ENCODE measurements at places on chromosomes 2 and 18. TPM values are rescaled to one million over a fixed set of nuclear protein-coding genes. Genes with fewer than 3 reads are reported as not detected.

The LRRTM1 gene
- total RNA-seq = not detected

The RAX gene
- total RNA-seq = not detected

The EIF2B4 gene
- total RNA-seq = 31.3 TPM

The GALNT13 gene
- under 0.01 TPM for total RNA-seq

The GALNT3 gene
- not detected for total RNA-seq

The SLC20A1 gene
- total RNA-seq = 73.5 TPM

The ANKRD62 gene
- total RNA-seq = not detected

The TXNDC9 gene
- 55.1 TPM for total RNA-seq

The SPP2 gene
- not detected for total RNA-seq

The HRH4 gene
- not detected for total RNA-seq

The CACNB4 gene
- 0.54 TPM for total RNA-seq

The LRRC30 gene
- total RNA-seq = not detected

The FOXD4L1 gene
- not detected for total RNA-seq

The SKOR2 gene
- total RNA-seq = not detected

The RAB6D gene
- total RNA-seq = not detected

The EFR3B gene
- 0.18 TPM for total RNA-seq

The PPM1B gene
- total RNA-seq = 9.6 TPM

The STEAP3 gene
- 5.0 TPM for total RNA-seq

The GREB1 gene
- 0.18 TPM for total RNA-seq

The FHL2 gene
- total RNA-seq = 102 TPM

The NEU2 gene
- total RNA-seq = not detected

The FTCDNL1 gene
- not detected for total RNA-seq

The POTEC gene
- not detected for total RNA-seq

The CYTIP gene
- total RNA-seq = not detected

The PSTPIP2 gene
- total RNA-seq = 1.8 TPM

The HOXD11 gene
- not detected for total RNA-seq

The BMP10 gene
- total RNA-seq = not detected

The TMEM37 gene
- total RNA-seq = 2.9 TPM

The COL4A4 gene
- total RNA-seq = 45.2 TPM

The WNT6 gene
- total RNA-seq = not detected

The GRHL1 gene
- 0.16 TPM for total RNA-seq

The KIAA2012 gene
- total RNA-seq = not detected

The SCN7A gene
- under 0.01 TPM for total RNA-seq

The RAD51AP2 gene
- total RNA-seq = not detected

The ARHGAP25 gene
- 4.3 TPM for total RNA-seq

The SLC9A4 gene
- not detected for total RNA-seq

The TGFA gene
- total RNA-seq = not detected

The GNLY gene
- not detected for total RNA-seq

The ADRA2B gene
- total RNA-seq = 0.16 TPM

The ABCG8 gene
- total RNA-seq = not detected

The RAB17 gene
- 0.81 TPM for total RNA-seq

The COBLL1 gene
- total RNA-seq = 0.36 TPM

The HAUS1 gene
- 40.3 TPM for total RNA-seq

The MPP4 gene
- total RNA-seq = 1.3 TPM

The ZBTB7C gene
- not detected for total RNA-seq

The ZNF638 gene
- 38.7 TPM for total RNA-seq

The NEUROD1 gene
- total RNA-seq = not detected

The L3MBTL4 gene
- not detected for total RNA-seq

The RETREG2 gene
- total RNA-seq = 49.9 TPM

The ALK gene
- total RNA-seq = not detected

The GKN1 gene
- total RNA-seq = not detected

The ELP2 gene
- 41.7 TPM for total RNA-seq

Data from cardiac atrium fibroblast (primary cell).